ENCODE measurements at places on chromosomes 12 and 14.

DNA sequence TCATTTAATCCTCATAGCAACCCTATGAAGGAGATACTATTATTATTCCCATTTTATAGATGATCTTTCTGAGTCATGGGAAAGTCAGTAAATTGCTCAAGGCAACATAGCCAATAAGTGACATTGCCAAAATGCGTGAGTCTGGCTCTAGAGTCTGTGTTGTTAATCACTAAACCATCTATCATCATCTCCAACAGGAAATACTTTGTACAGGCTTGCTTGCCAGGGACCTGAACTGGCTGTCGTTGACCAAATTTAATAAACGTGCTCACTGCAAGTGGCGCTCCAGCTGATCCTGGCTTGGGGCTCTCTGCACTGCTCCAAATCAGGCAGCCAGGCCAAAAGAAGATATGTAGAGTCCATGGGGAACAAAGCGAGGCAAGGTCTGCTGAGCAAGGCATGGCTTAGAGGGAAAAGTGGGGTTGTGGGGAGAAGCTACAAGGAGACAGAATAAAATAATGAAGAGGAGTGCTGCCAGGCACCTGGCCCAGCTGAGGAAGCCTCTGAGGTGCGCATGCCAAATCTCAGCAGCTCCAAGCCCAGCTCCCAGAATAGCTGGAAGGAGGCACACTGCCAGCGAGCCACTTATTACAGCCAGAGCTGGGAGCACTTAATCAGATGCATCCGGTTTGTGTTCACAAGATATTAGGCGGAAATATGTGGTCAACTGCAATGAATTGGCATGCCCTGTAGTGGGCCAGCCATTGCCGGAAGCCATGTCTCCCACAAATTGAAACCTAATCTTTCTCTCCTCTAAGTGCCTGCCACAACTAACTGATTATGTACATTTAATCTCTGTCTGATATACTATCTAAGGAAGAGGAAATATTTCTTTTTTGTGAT is 43.3 kb upstream of the PTPRO start:
- no peak for DNase-seq

- no peak for DNase-seq
Observed at GRCh38 chr12:27866373-27867101, 86.5 kb upstream of the MANSC4 start.

DNA sequence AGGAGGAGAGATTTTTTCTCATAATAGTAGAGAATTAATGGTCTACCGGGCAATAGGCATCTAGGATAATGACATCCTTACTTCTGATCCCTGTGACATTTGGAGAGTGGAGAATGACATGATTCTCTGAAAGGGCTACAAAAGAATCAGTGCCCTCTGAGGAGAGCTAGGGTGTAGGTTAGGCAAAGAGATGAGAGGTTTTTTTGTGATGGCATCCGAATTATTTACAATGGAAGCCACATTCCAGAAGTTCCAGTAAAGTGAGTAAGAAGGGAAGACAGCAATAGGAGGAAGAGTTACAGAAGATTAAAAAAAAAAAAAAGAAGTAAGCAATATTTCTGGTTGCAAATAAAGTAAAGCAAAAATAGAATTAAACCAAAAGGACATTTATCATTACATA is 478.0 kb downstream of the RMST start:
- DNase-seq: no peak

DNA sequence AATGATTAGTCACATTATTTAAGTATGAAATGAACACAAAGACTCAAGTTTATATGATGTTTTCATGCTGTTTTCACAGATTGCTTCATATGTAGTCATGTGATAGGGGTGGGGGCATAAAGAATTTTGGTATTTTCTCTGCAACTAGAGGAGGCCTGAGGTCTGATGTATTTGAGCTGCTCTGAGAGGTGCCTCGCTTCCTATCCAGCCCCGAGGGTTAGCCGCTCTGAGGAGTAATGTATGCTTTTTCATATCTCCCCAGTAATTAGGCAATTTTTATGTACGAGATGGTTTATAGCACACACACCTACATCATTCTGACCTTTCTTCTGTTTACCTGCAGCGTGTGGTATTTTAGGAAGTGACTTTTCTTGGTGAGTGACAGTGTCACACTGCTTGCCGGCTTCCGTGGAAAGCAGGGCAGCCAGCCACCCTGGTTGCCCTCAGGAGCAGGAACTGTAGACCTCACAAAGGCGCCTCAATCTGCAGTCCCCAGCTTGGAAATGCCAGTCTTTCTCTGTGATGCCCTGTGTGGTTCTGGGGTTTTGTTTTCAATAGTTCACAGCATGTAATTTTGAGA is 106.4 kb downstream of the VRK1 start:
- no peak for DNase-seq

DNA sequence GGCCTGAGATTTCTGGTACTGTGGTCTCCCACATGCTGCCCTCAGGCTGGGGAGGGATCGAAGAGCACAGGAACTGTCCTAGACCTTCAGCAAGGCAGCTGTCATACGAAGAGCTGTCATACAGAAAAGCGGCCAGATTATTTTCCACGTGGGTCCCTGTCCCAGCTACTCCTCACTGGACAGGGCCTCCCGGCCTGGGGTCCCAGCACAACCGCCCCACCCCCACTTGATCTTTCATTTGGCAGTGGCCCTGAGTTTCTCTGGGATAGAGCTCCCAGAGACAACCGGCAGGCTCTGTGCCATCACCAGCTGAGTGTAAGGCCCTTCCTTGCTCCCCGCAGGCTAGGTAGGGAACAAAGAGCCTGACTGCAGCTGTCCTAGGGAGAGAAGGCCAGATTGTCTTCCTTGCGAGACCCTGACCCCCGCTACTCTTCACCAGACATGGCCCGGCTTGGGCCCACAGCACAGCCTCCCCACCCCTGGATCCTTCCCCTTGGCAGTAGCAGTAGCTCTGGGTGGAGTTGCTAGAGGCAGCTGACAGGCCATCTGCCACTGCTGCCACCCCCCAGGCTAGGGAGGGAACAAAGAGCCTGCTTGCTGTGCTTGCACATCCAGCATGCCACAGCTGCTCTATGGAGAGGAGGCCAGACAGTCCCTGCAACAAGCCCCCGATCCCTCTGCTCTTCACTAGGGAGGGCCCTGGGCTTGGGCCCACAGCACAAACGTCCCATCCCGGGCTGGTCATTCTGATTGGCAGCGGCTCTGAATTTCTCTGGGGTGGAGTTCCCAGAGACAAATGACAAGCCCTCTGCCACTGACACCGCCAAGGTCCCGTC is 3.1 kb upstream of the OR4N2 start:
- DNase-seq: no peak

DNA sequence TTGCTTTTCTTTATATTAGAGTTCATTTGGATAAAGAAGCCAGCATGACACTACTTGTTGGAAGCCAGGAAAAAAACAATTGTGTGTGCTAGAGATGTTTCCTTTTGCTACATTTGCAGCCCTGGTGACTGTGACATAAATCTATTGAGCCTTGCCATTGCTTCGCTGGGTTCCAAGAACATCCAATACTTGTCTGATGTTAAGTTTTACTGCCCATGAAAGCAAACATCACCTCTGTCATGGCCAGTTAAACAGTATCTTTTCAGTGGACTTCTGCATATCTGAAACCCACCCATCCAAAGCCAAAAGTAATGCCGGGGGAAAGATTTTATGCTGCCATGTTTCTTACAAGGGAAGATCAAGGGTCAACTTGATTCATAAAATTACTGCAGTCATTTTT is 184.0 kb downstream of the MSRB3 start:
- no peak for DNase-seq

- no peak for DNase-seq
Observed at GRCh38 chr12:131418121-131418520, 292.8 kb upstream of the SFSWAP start.

DNA sequence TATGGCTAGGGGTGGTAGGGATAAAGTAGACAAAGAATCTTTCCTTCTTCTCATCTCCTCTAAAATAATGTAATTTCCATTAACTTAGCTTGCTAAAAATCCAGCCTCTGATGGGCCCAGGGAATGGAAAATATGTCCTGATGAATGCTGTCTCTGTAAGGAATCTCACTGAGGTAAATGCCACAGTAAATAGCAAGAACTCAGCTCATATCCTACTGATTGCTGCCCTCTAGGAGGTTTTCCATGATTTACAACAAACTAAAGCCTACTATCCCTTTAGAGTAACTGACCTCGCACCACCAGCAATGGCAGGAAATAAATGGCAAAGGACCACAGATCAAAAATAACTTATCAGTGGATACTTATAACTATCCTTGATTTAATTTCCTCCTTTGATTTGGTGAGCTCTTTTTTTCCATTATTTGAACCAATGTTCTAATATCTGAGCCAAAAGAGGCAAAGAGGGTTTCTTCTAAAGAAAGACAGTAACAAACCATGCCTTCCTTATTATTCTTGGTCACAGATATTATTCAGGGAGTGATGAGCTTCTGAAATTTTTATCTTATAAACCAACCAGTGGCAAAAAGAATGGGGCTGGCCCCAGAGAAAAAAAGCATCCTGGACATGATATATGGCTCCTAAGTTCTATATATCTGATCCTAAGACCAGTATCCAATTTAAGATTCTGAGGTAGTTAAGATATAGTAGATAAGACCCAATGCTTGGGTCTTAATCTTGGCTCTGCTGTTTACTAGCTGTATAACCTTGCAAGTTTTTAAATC is 43.8 kb downstream of the SENP1 start:
- DNase-seq: no peak

GRCh38 chr12:112584266-112584722 is 165.5 kb downstream of the PTPN11 start:
- no peak for DNase-seq

- DNase-seq: no peak
Observed at GRCh38 chr12:29713729-29714128, 70.0 kb downstream of the TMTC1 start.

GRCh38 chr12:53300187-53300586 is 692 bp downstream of the MYG1 start:
- no peak for DNase-seq

DNA sequence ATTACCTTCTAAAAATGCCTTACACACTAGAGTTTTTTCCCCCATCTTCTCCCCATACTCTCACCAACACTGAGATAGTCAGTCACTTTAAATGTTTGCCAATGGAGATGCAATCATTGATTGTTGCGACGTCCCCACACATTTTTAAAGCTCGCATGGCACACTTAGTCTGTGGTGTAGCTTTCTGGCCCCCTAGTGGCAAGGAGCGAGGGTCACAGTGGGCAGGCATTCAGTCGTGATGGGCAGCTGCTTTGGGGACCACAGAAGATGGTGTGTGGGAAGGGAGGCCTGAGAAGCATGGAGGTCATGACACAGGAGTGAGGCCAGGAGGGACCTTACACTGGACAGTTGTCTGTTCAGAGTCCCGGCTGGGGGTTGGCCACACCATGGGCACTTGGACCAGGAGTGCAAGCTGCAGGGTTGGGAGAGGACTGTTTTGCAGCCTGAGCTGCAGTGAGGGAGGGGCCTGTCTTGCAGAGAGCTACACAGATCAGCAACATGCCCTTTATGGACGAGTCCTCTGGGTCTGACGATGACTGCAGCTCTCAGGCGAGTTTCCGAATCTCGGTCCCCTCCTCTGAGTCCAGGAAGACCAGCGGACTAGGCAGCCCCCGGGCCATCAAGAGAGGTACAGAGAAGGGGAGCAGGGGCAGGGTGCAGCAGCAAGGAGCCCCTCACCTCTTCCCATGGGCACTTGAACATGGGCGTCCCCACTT is 28.6 kb downstream of the PIGH start:
- peak; percentile 50 for DNase-seq

DNA sequence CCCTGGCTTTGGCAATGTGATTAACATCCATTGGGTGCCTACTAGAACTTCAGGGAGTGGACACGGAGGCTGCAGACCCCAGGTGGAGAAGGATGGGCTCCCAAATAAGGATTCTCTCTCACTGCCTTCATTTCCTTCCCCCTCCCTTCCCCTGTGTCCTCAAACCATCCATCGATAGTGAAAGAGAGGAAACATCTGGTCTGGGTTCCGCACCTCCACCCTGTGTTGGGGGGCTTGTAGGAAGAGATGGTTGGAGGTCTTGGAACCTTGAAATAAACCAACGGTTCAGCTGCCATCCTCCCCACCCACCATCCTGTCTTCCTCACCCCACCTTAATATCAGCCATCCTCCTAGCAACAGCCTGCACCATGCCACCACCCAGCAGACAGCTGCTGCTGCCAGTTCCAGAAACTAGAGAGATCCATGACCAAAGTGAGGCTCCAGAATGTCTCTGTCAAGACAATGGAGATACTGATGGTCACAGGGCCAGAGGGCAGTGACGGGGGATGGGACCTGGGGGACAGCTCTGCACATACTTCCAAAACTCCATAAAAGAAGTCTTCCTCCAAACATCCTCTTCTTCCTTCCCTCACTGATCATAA is 153.1 kb upstream of the CCND2 start:
- DNase-seq: no peak

- DNase-seq: no peak
Observed at GRCh38 chr12:5648692-5649359, 216.9 kb downstream of the NTF3 start.

- no peak for DNase-seq
Observed at GRCh38 chr12:106566771-106567170, 16.0 kb upstream of the RFX4 start.

GRCh38 chr12:42704340-42704739 is 114.8 kb upstream of the PRICKLE1 start:
- no peak for DNase-seq

GRCh38 chr14:69708049-69708448 is 58.9 kb upstream of the SRSF5 start:
- DNase-seq: no peak

GRCh38 chr12:110179291-110179690 is 55.1 kb downstream of the IFT81 start:
- DNase-seq: no peak
